NCI-H2171 (cell line): ENCODE measurements at places on chromosomes 1 and 21.

DNA sequence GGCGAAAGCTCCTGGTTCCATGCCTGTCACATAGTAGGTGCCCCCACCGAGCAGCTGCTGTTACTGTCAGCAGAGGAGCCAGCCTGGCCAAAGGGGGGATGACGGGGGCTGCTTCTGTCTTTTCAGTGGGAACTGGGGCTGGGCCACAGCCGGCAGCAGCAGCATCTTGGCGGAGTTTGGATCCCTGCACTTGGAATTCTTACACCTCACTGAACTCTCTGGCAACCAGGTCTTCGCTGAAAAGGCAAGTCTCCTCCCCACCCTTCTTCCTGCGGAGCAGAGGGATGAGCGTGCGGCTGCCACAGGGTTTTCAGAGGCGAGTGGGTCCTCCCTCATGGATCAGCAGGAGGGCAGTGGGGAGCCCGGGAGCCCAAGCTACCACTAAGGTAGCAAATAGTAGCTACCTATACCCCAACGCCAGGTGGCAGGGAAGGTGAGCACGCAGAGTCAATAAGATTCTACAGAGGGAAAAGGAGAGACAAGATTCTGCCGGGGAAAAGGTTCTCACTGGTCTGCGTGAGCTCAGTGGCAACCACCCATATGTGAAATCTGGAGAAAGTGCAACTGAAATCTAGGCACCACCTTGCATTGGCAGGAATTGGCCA, 41.4 kb upstream of the SELENON start:
- peak; percentile 54 for DNase-seq

DNA sequence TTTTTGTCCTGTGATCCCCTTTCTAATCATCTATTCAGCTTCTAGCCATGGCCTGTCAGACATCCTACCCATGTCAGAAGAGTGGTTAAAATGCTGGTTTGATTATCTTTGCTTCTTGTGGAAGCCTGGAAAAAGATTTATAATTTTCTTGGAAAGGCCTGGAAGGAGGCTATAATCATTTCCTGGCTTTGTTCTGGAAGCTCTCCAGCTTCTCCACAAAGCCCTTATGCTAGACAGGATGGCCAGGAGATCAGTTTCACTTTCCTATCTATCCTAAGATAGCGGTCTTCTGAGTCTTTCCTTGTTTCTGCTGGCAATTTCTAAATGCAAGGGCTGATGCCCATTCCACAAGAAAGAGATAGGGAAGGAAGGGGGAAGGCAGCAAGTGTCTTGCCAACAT, 90.9 kb upstream of the SLC44A3 start:
- DNase-seq, result no peak

GRCh38 chr1:90340606-90341005, 345.7 kb downstream of the ZNF326 start:
- DNase-seq, result no peak

DNA sequence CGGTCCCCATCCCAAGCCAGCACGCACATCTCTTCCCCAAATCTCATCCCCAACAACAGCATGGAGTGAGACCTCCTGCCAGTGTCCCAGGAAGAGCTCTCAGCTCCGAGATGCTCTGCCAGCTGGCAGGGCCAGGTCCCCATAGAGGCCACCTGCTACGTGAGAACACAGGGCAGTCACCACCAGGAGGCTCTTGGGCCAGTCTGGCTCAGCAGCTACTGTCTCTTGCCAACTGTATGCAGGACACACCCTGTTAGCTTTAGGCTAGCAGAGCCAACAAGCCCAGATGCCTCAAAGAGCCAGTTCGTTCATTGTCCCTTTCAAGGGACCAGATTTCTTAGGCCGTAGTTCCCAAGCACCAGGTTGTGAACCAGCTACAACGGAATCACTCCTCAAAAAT, 36.9 kb downstream of the FBXO2 start:
- DNase-seq, result no peak

DNA sequence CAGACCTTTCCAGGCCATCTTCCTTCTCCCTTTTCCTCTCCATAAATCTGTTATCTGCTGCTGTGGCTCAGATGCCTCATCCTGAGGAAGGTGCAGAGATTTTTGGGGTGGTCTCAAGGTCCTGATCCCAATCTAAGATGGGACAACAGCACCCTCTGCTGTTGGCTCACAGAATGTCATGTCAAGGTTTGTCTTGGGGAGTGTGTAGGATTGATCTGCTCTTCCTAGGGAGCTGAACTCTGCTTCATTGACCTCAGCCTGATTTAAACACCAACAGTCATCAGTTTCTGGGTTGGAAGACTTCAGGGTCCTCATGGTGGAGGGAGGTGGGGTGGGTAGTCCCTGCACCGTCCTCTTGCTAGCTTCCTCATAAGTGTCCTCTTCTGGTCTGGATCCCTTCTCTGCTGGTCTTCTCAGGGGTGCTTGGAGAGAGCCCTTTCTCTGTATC, 62.8 kb upstream of the LAX1 start:
- DNase-seq, result peak; percentile 34

GRCh38 chr1:174626031-174627025, 178.6 kb downstream of the GPR52 start:
- no peak for DNase-seq

DNA sequence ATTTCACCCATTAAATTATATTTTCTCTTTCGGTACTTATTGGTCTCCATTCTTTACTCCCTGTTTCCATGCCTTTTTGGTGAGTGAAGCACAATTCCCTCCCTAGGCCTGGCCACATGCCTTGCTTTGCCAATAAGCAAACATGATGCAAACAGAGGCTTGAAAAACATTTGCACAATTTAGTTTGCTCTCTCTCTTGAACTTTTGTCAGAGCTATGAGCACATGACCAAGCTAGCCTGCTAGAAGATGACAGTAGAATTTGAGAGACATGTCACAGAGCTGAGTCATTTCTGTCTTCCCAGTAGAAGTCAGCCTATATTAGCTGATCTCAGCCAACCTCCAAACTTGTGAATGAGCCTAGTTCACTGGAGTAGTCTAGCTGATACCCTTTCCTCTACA, 24.6 kb downstream of the ANGPTL3 start:
- no peak for DNase-seq

DNA sequence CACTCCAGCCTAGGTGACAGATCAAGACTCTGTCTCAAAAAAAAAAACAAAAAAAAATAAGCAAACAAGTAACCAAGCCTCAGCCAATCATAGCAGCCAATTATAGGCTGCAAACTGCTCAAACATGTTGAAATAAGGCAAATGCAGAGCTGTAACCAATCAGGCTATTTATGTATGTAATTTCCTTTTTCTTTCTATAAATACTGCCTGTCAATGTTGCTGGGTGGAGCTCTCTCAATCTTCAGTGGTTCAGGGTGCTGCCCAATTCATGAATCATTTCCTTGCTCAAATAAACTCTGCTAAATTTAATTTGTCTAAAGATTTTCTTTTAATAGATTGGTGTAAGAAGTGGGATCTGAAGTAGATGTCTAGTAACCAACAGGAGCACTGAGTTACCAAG, 11.6 kb upstream of the CD1D start:
- no peak for DNase-seq

GRCh38 chr21:46597896-46598343, 7.0 kb downstream of the S100B start:
- no peak for DNase-seq

DNA sequence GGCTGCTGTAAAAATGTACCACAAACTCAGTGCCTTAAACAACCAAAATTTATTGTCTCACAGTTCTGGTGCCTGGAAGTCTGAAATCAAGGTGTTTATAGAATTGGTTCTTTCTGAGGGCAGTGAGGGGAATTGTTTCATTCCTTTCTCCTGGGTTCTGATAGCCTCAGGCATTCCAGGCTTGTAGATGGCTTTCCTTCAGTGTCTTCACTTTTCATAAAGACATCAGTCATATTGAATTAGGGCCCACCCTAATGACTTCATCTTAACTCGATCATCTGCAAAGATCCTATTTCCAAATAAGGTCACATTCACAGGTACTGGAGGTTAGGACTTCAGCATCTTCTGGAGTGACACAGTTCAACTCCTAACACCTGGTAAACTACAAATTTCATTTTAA, 15.0 kb downstream of the CDKN2C start:
- DNase-seq, result no peak

- no peak for DNase-seq
Observed at GRCh38 chr21:35430260-35430659, 381.2 kb upstream of the RUNX1 start.

DNA sequence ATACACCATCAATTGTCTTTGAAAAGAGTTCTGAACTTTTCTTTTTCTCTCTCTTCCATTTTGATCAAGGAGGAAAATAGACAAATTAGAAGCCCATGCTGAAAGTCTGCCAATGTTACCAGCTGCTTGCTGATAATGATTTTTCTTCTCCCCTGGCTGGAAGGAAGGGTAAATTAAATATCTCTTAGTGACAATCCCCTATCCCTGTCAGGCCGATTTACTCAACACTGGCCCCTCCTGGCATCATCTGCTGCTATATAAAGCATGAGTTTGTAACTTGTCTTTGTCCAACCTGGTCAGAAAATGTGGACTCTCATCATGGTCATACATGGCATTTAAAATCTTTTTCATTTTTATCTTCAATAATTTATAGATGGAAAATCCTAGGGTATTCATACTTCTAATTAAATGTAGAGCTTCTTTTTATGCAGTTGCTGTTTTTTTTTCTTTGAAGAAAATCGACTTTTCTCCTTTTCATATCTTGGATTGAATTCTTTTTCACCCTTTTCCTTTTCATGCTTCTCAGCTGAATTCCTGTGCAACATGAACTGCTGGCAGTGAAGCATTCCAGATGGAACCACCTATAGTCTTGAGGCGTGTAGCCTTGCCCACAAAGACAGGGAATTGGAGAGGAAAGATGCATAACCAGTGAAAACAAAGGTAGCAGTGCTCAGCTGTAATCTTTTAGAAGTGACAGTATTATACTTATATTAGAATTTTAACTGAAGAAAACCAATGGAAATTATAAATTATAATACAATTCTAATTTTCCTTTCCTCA, 214.7 kb upstream of the PTGFR start:
- DNase-seq, result no peak

- DNase-seq, result no peak
Observed at GRCh38 chr1:2415337-2415736, 3.0 kb upstream of the PEX10 start.

DNA sequence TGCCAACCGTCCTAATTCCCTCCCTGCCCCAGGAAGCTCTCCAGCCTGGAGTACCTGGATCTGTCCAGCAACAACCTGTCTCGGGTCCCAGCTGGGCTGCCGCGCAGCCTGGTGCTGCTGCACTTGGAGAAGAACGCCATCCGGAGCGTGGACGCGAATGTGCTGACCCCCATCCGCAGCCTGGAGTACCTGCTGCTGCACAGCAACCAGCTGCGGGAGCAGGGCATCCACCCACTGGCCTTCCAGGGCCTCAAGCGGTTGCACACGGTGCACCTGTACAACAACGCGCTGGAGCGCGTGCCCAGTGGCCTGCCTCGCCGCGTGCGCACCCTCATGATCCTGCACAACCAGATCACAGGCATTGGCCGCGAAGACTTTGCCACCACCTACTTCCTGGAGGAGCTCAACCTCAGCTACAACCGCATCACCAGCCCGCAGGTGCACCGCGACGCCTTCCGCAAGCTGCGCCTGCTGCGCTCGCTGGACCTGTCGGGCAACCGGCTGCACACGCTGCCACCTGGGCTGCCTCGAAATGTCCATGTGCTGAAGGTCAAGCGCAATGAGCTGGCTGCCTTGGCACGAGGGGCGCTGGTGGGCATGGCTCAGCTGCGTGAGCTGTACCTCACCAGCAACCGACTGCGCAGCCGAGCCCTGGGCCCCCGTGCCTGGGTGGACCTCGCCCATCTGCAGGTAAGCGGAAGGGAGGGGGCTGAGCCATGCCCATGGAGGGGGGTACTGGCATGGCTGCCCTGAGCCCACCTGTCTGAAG, 16.5 kb downstream of the PODN start:
- no peak for DNase-seq

GRCh38 chr1:233490488-233490887, 123.4 kb upstream of the KCNK1 start:
- peak; percentile 95 for DNase-seq

- no peak for DNase-seq
Observed at GRCh38 chr1:54594463-54594862, 28.9 kb downstream of the FAM151A start.

DNA sequence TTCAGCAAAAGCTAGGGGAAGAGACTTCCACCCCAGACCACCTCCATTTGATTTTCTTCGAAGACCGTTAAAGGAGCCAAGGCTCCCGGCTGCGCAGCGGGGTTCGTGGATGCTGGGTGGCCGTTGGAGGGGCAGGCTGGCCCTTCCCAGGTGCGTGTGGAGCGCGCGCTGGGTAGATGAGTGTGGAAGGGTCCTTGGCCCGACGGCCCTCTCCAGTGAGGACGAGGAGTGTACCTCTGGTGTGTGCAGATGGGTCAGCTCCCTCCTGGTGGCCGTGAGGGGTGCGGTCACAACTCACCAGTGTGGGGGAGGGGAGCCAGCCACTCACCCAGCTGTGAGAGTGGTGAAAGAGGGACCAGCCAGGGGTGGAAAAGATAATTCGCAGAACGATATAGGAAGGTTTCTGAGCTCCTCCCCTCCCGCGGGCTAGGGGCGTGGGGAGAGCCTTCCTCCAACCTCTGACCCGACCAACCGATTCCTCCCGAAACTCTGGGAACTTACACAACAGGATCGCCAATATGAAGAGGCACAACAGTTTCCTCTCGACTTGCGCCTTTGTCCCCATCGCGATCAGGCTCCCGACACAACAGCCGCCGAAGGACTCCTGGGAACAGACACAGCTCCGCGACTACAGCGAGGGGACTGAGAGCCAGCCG, at the start of gene F11R:
Gene F11R, minus strand, starts transcription at position 644 of the 656 bp plus-strand sequence. Its CDS starts 79 bp downstream, at position 565.
- DNase-seq, result peak; percentile 55

- DNase-seq, result no peak
Observed at GRCh38 chr1:223035724-223036478, 107.1 kb downstream of the TLR5 start.

DNA sequence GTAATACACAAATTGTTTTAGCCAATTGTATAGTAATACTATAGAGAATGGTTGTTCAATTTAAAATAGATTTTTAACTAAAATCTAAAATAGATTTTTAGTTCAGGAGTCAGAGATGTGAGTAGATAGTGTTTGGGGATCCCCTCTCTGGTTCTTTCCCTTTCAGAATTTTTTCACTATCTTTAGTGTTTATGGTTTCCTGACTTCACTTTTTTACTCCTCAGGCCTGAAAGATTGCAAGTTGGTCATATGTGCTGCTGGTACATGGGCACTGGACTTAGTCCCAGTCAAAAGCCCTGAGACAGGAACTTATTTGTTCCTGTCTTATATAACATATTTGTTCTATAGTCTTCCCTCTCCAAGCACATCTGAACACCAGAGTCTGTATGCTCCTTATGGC, 96.8 kb upstream of the ATP1B1 start:
- DNase-seq, result no peak

DNA sequence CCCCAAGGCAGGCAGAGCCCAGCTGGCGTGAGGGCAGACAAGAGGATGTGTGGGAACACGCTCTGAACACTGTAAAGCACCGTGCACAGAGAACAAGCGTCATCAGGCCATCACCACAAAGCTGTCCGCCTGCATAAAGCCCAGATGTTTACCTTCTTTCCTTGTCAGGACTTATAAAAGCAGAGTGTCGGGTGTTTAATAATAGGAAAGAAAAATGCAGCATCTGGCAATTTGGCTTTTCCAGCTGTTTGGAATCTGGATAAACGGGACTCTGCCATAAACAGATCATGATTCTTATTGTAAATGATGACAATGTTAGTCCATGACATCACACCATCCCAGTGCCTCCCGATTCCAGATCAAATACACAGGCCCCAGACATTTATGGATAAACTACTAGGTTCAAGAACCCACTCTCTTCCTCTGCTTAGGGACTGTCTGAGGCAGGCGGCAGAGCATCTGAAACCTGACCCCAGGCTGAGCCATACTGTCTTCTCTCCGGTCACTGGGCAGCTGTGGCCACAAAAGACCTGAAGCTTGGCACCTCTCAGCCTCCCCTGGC, 4.2 kb downstream of the GLIS1 start:
- DNase-seq, result peak; percentile 18

- DNase-seq, result no peak
Observed at GRCh38 chr1:38000529-38001455, 4.5 kb downstream of the FHL3 start.
